ENCODE measurements at places on chromosomes 16 and 17.

DNA sequence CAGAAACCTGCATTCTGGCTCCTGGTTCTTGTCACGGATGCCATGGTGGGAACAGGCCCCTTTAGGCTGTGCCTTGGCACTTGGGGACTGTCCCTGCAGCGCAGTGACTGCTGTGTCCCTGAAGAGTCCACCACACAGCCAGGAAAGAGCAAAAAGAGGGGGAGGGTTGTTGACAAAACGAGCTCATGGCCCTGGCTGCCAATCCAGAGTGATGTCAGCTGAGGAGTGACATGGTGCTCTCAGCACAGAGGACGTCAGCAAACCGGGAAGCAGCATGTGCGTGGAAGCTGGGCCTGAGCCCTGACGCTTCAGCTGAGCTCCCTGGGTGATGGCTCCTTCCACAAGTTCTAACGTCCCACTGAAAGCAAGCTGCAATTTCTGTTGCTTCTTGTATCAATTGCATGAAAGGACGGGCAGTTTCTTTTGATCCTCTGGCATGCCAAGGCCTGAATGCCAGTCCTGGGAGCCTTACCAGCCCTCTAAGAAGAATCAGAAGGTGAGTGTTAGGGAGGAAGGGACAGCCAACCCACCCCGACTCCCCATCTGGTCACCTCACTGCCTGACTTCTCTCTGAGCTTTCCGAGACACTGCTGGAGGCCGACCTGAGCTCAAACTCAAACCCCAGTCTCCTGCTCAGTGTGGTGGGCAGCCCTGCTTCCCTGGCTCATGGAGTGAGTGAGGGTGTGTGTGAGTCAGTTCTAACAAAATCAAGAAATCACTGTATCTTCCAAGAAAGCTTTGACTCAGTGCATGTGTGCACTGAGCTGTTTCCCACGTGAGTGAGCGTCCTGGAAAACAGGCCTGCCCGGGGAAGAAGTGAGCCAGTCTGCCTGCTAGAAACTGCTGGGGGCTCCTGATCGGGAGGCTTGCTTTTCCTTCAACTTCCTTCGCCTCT, 14.7 kb upstream of the WNT3 start:
- no peak for DNase-seq

DNA sequence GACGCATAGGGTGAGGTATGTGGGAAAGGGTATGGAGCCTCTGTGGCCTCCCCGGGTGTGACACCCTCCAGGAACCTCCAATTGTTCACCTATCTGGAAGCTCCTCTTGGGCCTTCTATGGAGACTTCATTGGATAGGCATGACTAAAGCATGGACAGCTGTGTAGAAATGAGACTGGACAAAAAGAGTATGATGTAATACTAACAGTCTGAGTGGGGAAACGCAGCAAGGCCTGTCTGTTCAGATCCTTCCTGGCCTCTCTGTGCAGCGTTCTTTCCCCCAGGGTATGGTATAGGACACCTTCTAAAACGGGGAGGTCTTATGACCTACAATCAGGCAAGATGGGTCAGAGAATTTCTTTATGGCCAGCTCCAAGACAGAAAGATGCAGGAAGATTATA, 30.7 kb upstream of the CCNF start:
- no peak for DNase-seq

DNA sequence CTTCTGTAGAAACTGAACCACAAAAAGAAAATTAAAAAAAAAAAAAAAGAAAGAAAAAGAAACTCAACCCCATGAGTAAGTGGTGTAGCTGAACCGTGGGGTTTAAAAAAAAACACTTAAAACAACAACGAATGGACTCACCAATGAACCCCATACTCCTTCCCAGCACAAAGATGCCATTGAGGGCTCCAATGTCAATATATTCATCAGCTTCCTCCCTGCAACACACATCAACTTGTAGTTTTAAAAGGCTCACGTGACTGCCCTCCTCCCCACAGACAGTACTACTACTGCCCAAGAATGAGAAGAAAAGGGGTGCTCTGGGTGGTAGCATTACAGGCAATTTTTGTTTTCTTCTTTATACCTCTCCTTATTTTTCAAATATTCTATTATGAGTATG, 3.3 kb upstream of the KLHL11 start:
- DNase-seq: no peak

DNA sequence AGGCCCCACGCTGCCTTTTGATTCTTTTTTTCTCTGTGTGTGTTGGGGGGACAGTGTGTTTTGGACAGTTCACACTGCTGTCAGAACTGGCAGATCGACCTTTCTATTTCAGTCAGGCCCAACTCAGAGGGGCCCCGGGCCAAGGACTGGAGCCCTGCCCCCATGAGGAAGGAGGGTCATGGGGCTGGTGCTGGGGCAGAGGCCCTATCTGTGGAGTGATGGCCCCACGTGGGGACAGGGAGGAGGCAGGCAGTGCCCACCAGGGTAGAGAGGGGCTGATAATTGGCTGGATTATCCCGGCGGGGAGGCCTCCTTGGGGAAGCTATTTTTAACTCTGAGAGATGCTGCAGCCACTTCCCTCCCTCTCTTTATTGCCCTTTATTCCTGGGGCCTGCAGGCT, 5.7 kb upstream of the KCNJ12 start:
- no peak for DNase-seq

DNA sequence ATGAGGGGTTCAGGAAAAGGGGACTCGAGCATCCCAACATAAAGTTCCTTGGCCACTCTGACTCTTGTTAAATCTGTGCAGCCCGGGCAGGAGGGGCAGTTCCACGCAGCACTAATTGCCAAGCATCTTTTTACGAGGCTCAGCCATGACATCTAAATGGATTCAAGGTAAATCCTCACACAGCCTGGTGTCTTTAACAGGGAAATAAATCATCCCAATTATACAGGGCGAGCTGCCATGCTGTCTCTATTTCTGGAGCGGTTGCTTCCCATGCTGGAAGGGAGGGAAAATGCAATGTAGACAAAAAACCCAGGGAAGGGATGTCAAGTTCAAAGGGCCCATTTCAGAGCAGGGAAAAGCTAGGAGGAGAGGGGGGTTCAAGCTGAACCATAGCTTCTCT, 110.0 kb downstream of the GAS7 start:
- no peak for DNase-seq

GRCh38 chr17:48392857-48393256, 37.2 kb downstream of the SKAP1 start:
- no peak for DNase-seq
